ENCODE measurements at places on chromosomes 4 and X.
A peak's percentile ranks its signal among the peaks of the same experiment; 100 is the strongest.

DNA sequence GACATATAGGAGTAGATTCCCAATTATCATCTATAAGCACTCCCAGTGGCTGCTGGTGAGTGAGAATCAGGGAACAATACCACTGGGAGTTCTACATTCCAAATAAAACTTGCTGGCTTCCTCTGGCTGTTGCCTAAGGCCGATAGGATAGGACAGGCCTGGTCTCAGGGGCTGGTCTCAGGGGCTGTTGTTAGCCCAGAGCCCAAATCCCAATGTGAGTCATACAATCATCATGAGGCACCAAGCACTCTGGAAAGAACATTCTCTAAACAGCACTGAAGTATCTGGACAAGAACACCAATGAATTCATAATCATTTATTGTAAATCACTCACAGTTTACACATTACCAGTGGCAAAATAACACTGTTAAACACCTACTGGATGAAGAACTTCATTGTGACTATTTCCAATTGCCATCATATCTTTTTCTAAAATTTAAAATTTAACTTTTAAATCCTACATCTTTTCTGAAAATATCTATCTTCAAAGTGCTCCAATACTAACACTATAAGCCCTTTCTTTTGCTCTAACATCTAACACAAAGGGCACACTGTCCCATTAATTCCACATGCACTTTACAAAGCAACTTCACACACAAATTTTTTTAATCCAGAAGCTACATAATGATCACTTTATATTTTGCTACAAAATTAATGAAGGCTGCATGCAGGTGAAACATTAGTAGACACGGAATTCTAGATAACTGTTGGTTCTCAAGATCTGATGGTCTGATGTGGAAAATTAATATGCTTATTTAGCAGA is 67.6 kb upstream of the TMEM150C start:
- no peak for DNase-seq

DNA sequence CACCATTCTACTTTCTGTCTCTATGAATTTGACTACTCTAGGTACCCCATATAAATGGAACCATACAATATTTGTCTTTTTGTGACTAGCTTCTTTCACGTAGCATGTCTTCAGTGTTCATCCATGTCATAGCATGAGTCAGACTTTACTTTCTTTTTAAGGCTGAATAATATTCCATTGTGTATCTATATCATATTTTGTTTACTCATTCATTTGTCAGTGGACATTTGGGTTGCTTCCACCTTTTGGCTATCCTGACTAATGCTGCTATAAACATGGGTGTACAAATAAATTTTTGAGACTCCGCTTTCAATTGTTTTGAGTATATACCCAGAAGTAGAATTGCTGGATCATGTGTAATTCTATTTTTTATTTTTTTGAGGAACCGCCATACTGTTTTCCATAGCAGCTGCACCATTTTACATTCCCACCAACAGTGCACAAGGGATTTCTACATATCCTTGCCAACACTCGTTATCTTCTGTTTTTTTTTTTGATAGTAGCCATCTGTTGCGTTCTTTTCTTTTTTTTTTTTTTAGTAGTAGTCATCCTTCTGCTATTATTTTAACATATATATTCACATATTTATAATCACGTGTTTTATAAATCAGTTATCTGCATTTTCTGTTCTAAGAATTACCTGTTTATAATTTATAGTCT is 158.0 kb upstream of the MED14 start:
- no peak for DNase-seq

DNA sequence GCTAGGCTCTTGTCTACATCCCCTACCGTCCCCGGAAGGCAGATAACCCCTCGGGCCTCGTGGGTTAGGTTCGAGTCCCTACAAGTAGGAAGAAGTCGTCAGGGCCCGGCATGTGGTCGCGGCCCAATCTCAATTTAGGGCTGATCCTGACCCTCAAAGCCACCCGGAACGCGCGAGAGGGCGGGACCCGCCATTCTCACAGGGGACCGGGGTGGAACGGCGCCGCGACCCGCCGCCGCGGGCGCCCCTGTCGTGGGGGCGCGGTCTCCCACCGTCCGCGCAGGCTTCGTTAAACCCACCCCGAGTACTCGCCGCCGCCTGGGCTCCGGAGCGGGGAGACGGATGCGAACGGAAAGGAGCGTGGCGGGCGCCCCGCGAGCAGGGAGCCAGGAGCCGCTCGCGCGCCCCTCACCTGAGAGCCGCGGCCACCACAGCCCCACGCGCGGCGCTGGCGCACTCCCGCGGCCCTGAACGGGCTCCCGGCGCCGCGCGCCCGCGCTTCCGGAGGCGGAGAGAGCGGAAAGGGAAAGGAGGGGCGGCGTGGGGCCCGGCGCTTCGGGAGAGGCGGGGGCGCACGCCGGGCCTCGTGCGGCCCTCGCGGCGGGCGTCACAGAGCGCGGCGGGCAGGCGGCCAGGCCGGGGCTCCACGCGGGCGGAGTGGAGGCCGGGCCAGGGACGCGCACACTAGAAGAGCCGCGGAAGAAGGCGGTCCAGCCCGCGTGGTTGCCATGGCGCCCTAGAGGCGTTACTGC is at the start of gene CFAP97:
Gene CFAP97, minus strand, starts transcription at position 515 of the 752 bp plus-strand sequence. CDS start 12,804 bp downstream, outside the sequence.
- DNase-seq, result peak; percentile 86

DNA sequence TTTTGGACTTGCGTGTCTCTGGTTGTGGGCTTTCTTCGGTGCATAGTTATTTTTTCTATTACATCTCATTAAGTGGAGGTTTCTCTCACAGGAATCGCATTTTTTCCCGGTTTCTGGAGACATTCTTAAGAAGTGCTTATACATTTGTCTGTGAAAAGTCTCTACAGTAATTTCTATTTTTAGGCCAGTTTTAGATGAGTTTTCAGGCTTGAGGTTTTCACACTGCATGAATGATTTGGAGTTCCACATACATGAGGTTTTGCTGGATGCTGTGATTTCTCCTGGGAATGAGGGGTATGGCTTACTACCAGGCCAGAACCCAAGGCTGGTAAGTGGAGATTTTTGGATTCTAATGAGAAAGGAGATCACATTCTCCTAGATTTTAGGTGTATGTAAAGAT is 422.6 kb upstream of the SLIT2 start:
- no peak for DNase-seq

DNA sequence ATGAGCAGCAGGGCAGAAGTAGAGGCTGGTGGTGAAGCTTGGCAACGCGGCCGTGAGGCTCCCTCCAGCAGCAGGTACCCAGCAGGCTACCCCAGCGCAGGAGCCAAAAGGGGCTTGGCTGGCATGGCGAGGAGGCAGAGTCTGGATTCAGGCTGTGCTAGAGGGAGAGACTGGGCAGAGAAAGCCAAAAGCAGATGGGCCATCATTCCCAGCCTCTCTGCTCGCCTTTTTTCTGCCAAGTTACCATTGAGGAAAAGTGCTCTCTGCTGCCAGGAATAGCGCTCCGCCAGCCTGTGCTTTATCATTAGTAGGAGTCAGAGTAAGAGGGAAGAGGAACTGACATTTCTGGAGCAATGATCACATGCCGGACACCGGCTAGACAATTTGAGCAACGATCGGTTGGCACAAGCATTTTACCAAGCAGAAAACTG is 28.7 kb upstream of the MAP3K15 start:
- no peak for DNase-seq

GRCh38 chr4:54571293-54572151 is 86.2 kb upstream of the KIT start:
- no peak for DNase-seq

- DNase-seq, result no peak
Measured at GRCh38 chr4:28565396-28565795, 1704.8 kb downstream of the STIM2 start.

- no peak for DNase-seq
Measured at GRCh38 chrX:8090482-8090881, 80.6 kb downstream of the VCX2 start.

- DNase-seq, result no peak
Measured at GRCh38 chrX:14013054-14013453, 16.6 kb downstream of the GEMIN8 start.

- no peak for DNase-seq
Measured at GRCh38 chrX:49627086-49627777, 28.4 kb downstream of the GAGE1 start.

DNA sequence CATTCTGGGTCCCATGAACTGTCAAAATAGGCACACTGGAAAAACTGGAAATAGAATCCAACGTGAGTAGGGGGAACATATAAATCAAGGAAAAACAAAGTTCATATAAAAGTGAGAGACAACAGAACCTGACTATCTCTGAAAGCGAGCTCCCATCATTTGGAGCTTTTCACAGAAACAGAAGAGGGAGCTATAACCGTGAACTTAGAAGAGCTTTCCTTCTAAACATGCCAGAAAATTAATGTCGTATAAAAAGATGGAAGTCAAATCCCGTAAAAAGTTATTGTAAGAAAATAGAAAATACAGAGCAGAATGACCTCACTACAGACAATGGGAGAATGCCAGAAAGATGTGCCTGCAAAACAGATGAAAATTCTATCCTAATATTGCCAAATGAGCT is 23.9 kb upstream of the HSD17B10 start:
- DNase-seq, result no peak

Measured in renal pelvis (tissue), 12 donors.